ENCODE measurements at places on chromosomes 6 and 20.

DNA sequence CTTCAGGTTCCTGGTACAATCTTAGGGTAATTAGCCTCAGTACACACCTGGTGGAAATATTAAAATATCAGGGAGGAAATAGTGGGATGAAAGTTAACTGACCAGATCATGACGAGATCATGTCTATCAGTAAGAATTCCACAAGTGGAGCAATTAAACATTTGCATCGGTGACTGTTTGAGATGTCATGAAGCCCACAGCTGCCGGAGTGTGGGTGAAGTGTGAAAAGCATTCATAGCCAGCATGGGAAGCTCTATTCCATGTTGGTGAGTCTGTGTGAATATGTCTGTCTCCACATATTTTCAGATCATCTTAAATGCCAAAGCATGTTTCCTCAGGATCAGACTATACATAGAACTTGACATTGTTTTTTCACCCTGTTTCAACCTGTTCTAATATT lies 142.8 kb downstream of the IPCEF1 start:
- no peak for DNase-seq
- H3K27me3 ChIP-seq = no peaks in the 10 kb centered on the region
- no peak overlapping the region for H3K27ac ChIP-seq
- H3K4me1 ChIP-seq = peaks cover 8% of the 10 kb centered on the region
- H3K4me3 ChIP-seq = no peak overlapping the region
- peaks cover 8% of the 10 kb centered on the region for H3K36me3 ChIP-seq

GRCh38 chr6:35093118-35093445 lies 48.1 kb downstream of the TCP11 start:
- no peak overlapping the region for H3K27ac ChIP-seq
- H3K36me3 ChIP-seq = no peaks in the 10 kb centered on the region
- H3K4me1 ChIP-seq = no peaks in the 10 kb centered on the region
- no peak overlapping the region for H3K4me3 ChIP-seq
- DNase-seq = no peak

- no peaks in the 10 kb centered on the region for H3K36me3 ChIP-seq
- peak overlapping the region; percentile 83 for H3K4me3 ChIP-seq
- H3K27ac ChIP-seq = peak overlapping the region; percentile 89
- peaks cover 64% of the 10 kb centered on the region for H3K4me1 ChIP-seq
- DNase-seq = peak; percentile 79
- H3K27me3 ChIP-seq = no peaks in the 10 kb centered on the region
Observed at GRCh38 chr6:159107451-159108260, 61.5 kb upstream of the FNDC1 start.

- no peak for DNase-seq
- H3K36me3 ChIP-seq = no peaks in the 10 kb centered on the region
- H3K4me1 ChIP-seq = no peaks in the 10 kb centered on the region
- no peak overlapping the region for H3K4me3 ChIP-seq
- H3K27ac ChIP-seq = no peak overlapping the region
Observed at GRCh38 chr6:156283091-156283490, 494.1 kb upstream of the ARID1B start.

DNA sequence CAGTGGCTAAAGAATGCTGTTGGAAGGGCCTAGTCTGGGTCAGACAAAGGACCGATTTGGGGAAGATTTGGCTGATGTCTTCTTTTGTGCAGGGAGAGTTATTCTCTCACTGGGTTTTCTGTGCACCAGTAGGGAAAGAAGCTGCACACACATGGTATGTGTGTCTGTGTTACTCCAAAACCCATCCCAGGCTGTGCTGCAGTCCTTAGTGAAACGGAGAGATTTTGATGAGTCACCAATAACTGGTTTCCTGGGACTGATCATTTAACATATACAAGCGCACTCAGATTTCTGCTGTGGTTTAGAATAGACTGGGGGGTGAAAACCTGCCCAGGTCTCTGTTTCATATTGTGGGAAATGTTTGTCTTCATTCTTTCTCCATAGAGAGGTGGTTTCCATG lies 1049.8 kb downstream of the KIF16B start:
- no peak overlapping the region for H3K27ac ChIP-seq
- H3K36me3 ChIP-seq = no peaks in the 10 kb centered on the region
- no peaks in the 10 kb centered on the region for H3K27me3 ChIP-seq

GRCh38 chr6:138012682-138013081 lies 94.5 kb downstream of the PERP start:
- no peaks in the 10 kb centered on the region for H3K36me3 ChIP-seq
- H3K27ac ChIP-seq = no peak overlapping the region
- DNase-seq = no peak
- no peaks in the 10 kb centered on the region for H3K4me1 ChIP-seq
- no peaks in the 10 kb centered on the region for H3K27me3 ChIP-seq
- H3K4me3 ChIP-seq = no peak overlapping the region

DNA sequence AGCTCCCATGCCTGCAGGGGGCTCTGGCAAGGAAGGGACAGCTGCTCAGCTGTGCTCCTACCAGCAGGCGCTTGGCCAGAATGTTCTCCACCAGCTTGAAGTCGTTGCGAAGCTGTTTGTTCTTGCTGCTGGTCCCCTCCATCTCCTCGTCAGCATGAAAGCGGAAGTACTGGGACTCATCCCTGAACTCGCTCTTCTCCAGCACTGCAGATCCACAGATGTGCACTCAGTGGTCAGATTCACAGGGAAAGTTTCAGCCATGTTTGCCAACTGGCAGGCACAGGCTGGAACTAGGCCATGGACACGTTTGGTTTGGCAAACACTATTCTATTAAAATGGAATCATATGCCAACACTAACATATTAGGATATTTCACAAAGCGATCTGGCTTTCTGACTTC lies 167.9 kb downstream of the PREX1 start:
- no peak overlapping the region for H3K4me3 ChIP-seq
- no peaks in the 10 kb centered on the region for H3K27me3 ChIP-seq
- peaks cover 14% of the 10 kb centered on the region for H3K4me1 ChIP-seq
- no peak overlapping the region for H3K27ac ChIP-seq
- H3K36me3 ChIP-seq = peaks cover 61% of the 10 kb centered on the region

DNA sequence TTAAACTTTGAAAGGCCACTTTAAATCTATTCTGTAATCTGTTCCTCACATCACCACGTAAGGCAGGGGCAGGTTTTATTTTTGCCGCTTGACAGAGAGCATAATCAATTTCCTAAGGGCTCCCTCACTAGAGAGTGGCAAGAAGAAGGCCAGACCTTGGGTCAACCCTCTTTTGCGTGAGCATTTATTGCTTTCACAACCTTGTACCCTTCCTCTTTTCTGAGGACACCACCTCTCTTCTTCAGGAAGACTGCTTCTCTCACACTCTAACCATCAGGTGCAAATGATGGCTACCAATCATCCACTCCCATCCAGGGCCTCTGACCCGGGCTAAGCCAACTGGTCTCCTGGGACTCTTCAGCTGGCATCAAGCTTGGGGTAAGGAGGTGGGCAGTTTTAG lies 25.2 kb upstream of the QKI start:
- H3K36me3 ChIP-seq = no peaks in the 10 kb centered on the region
- H3K4me3 ChIP-seq = no peak overlapping the region
- H3K27me3 ChIP-seq = peaks cover 12% of the 10 kb centered on the region
- DNase-seq = no peak
